Cardiac fibroblast (primary cell): ENCODE measurements at places on chromosomes 13 and 19.

DNA sequence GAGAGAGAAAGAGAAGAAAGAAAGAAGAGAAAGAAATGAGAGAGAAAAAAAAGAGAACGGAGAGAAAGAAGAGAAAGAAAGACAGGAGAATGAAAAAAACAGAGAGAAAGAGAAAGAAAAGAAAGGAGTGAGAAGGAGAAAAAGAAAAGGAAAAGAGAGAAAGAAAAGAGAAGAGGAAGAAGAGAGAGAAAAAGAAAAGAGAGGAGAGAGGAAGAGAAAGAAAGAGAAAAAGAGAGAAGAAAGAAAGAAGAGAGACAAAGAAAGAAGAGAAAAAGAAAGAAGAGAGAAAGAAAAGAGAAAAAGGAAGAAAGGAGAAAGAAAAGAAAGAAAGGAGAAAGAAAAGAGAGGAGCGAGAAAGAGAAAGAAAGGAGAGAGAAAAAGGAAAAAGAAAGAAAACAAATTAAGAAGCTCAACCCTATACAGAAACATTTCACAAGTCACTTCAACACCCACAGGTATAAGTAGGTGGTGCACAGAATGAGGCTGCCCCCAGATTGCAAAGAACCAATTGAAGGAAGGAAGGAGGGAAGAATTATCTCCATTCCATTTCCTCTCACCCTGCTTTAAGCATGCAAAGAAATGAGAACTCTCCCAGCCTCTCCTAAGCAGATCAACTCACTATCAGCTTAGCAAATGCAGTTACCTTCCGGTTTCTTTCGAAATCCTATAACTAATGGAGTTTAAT lies 98.8 kb upstream of the CACNA1A start:
- no peak for DNase-seq

DNA sequence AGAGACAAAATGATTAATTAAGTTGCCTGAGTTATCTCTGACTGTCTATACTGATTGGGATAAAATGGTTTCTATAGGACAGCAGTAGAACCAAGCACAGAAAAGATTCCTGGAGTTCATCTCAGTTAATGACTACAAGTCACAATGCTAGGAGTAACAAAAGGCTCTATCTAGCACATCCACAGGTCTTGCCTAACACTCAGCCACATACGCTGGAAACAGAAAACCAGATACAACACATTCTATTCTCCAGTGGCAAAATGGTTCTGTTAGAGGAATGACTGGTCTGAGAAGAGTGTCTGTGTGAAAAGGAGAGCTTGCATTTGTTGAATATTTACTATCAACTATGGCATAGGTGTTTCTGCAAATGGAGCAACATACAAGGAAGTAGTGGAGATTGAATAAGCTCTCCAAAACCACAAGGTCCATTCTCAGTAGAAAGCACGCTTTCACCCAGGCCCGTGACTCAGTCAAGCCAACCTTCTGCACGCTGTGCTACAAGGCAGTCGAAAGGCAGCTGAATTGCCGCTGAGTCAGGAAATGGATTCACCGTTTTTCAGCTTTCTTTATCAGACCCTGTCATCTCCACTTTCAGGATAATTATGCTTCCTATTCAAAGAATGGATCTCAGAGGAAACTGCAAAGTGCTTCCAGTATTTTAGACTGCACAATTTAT lies 761.5 kb downstream of the EFNB2 start:
- DNase-seq: peak; percentile 9

DNA sequence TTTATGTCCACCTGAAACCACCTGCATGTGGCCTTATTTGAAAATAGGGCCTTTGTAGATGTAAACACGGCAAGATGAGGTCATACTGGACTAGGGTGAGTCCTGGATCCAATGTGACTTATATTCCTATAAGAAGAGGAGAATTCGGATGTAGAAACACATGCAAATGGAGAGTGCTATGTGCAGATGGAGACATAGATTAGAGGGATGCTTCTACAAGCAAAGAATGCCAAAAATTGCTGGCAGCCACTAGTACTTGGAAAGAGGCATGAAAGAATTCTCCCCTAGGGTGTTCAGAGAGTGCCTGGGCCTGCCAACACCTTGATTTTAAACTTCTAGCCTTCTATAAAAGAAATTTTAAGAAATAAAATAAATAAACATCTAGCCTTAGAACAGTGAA lies 226.1 kb downstream of the RFC3 start:
- DNase-seq: peak; percentile 6

- no peak for DNase-seq
Measured at GRCh38 chr19:45130888-45131615, 29.7 kb downstream of the NKPD1 start.

- no peak for DNase-seq
Measured at GRCh38 chr19:648904-649801, 9.5 kb downstream of the FGF22 start.

- no peak for DNase-seq
Measured at GRCh38 chr19:45667620-45668341, at the start of gene GIPR. TSS of gene GIPR (plus strand) at chr19:45668221. CDS start at chr19:45669521, 1,300 bp downstream.

GRCh38 chr13:41788552-41788951 lies 172.4 kb downstream of the VWA8 start:
- no peak for DNase-seq

GRCh38 chr19:18684642-18684993 lies 1.1 kb downstream of the CRTC1 start:
- no peak for DNase-seq

GRCh38 chr13:37403776-37404527 lies 194.6 kb downstream of the POSTN start:
- DNase-seq: peak; percentile 80

DNA sequence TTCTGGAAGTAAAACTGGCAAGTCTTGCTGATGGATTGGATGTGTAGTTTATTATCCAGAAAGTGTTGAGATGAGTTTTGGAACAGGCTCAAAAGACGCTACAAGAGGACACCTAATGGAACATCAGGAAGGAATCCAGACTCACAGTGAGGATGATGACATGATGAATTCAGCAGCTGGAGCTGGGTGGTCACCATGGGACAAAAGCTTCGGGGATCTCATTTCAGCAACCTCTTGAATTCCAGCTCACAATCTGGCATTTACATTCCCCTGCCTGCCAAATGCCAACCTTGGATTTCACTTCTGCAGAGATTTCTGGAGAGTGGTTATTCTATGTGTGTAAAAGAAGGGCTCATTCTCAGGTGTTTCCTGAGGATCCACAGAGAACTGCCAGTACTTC lies 288.0 kb upstream of the TMTC4 start:
- DNase-seq: no peak

DNA sequence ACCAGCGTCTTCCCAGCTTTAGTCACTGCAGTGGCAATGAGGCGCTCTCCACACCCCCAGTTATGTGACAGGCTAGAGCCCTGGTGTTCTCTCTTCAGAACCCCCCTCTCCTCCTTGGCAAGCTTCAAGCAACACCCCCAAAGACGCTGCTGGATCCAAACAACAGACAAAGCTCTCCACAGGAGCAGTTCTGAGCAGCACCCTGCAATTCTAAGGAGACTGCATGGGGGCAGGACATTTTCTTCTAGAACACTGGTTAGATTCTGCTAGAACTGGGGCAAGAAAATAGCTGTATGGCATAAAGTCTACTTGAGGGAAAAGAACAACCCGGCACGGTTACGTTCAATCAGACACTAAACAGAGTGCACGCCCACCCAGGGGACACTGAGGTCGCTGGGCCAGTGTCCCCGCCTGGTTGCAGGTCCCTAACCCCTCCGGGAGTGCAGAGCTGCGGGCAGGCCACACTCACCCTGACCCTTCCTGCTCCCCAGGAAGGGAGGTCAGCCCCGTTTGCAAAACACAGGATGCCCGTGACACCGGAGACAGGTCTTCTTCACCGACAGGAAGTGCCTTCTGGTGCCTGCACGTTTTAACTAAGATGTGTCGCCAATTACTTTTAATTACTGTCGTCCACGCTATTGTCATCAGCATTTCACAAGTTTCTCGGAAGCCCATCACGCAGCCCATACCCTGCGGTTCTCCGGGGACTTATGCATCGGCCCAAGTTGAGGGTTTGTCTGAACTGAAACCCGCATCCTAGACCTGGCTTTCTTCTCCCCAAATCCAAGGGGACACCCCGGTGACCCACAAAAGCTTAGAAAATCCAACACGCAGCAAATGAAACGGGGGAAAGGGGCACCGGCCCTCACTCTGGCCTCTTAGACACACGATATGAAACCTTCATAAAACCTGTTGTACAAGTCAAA lies 943 bp downstream of the GJB6 start:
- DNase-seq: no peak

DNA sequence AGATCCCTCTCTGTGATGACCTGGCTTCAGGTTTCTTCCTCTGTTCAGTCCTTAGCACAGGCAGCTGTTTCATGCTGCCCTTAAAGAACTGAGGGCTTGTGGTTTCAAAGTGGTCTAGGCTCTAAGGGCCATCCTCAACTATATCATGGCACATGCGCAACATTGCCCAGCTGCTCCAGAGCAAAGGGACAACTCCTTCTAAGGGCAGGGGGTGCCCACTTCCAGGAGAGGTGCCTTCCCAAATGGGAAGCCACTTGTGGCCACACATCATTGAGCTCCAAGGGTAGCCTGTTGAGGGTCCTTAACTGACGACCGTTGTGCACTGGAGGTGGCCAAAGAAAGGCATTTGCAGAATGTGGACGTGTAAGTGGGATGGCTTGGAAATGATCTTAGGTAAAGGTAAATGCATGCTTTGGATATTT lies 7.3 kb downstream of the GPR183 start:
- DNase-seq: no peak
